Kidney (tissue), 22 donors: ENCODE measurements at places on chromosomes 3 and 15.

- DNase-seq = peak; percentile 27
Observed at GRCh38 chr3:116000311-116000710, 377.0 kb downstream of the GAP43 start.

DNA sequence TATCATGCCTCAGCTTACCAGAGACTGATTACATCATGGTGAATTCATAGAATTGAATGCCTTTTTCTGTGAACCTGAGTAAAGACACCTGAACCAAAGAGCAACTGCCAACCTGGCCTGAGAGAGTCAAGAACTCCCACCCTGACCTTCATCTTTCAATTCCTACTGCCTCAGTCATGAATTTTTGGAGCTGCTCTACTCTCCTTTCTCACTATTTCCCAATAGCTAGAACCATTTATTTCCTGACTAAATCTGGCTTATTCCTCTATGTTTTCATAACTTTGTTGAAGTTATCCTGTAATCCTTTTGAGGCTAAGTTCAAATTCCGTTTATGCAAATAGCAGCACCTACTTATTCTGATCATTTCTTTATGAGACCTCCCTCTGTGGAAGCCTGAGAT is 712.4 kb upstream of the UBE2E2 start:
- DNase-seq = no peak

- DNase-seq = no peak
Observed at GRCh38 chr15:77969055-77969454, 108.5 kb downstream of the TBC1D2B start.

- no peak for DNase-seq
Observed at GRCh38 chr3:189057369-189057768, 114.4 kb upstream of the TPRG1 start.

GRCh38 chr3:77342688-77343087 is 302.8 kb downstream of the ROBO2 start:
- DNase-seq = no peak

DNA sequence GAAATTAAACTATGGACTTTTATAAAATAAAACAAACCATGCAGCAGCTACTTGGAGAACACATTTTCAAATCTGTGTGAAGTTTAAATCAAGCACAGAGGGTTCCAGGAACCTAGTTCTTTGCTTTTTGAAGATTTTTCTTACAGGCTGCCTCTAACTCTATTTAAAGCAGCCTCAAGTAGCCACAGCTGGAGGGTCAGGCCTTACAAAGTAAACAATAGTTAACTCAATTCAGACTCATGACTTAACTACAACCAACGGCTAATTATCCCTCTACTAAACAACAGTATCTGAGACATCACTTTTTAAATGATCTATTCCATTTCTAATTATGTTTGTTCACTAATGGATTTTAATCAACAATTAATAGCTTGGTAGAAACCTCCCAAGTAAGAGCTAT is 9.8 kb downstream of the LRIG1 start:
- DNase-seq = no peak

DNA sequence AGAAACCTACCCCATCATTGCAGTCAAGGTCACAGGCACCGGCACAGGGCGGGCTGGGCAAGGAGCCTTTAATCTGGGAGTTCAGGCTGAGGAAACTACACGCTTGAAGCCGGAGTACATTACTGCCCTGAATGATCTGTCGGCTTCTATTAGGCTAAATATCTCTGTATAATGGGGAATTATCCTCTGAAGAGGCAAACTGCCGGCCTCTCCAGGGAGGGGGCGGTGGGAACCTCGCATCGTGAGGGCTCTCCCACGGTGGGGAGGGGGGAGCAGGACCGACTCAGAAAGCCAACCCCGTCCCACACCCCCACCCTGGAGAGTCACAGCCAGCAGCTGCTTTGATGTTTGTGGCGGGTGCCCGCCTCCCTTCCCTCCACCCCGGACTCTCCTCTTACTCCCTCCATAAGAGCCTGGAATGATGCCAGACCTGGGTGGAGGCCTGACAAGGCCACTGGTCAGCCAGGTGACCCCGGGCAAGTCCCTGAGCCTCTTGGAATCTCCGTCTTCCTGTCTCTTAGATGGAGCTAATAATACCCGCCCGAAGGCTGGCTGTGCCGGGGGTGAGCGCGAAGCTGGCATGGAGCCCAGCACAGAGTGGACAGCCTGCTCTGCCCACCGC is 63.4 kb upstream of the LINGO1 start:
- DNase-seq = no peak

- no peak for DNase-seq
Observed at GRCh38 chr3:110928016-110928662, 143.5 kb upstream of the NECTIN3 start.

- no peak for DNase-seq
Observed at GRCh38 chr3:33146791-33147445, 33.1 kb downstream of the CRTAP start.

- no peak for DNase-seq
Observed at GRCh38 chr15:101437618-101438481, 51.7 kb downstream of the PCSK6 start.

DNA sequence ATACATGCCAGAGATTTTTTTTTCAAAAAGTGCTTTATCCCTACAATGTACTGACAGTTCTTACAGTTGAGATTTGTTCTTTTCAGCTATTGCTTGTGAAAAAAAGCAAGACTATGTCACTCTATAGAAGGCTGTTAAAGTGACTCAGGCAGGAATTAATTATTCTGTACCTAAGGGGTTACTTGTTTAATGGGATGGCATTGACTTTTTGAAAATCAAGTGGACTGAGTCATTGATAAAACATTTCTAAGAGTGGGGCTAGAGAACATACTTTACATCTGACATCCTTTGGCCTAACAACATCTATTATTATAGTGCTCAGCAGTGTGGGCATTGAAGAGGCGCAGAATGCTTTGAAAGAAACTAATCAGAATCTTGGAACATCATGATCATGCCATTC is 34.3 kb downstream of the INTS14 start:
- DNase-seq = no peak

- DNase-seq = no peak
Observed at GRCh38 chr3:171132873-171133272, 106.4 kb upstream of the SLC2A2 start.

GRCh38 chr15:57329582-57330367 is 46.5 kb upstream of the CGNL1 start:
- no peak for DNase-seq

DNA sequence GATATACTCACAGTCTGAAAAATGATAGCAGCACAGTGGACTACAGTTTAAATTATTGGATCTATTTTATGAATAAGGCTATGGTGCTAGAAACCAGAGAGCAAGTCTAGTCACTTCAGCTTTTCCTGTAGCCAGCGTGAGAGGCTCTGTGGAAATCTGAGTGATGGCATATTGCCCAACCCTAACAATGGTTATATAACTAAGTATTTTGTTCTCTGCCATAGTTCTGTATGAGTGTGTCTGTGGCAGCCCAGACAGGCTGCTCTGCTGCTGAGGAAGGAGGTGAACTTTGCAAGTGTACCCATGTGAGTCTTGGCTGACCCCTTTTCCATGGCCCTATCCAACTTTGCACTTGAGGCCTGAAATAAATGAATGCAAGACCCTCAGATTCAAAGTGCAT is 105.7 kb downstream of the LRTM1 start:
- DNase-seq = no peak

- DNase-seq = peak; percentile 34
Observed at GRCh38 chr3:126486360-126486847, 10.7 kb upstream of the ZXDC start.

DNA sequence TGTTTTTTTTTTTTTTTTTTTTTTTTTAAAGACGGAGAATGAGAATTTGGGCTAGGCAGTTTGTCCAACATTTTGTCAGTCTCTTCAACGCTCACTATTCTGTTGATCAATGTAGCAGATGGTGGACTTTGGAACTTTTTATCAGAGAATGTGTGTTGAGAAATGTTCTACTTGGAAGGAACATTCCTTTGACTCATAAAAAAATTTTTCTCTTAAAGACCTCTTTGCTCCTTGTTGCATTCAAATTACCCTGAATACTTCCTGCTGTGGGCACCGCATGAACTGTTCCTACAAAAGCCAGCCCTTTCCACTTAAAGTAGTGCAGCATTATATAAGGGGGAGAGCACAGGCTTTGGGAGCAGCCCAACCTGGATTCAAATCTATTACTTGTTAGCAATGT is 182.9 kb downstream of the AKAP13 start:
- DNase-seq = no peak
